ENCODE measurements at places on chromosomes 5 and 9. TPM values are rescaled to one million over a fixed set of nuclear protein-coding genes. Genes with fewer than 3 reads are reported as not detected.

The LHX3 gene
- not detected for total RNA-seq

The BHMT2 gene
- 5.7 TPM for total RNA-seq

The WNT8A gene
- total RNA-seq: not detected

The RNF183 gene
- not detected for total RNA-seq

DNA sequence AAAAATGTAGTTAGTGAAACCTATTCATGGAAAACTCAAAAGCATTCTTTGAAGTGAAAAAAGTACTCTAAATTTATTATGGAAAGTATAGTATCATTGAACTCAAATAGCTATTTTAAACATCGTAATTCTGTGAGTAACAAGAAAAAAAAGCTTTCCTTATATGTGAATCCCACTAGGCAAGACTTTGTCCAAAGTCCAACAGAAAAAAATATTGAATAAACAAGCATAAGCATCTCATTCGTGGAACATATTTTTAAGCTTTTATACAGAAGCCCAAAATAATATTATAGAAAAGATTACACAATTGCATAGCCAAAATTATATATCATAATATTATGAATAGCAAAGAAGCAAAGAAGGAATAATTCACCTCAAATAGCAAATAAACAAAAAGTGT is 79.4 kb upstream of the IFNE start:
- H3K36me3 ChIP-seq: no peaks in the 10 kb centered on the region
- no peak overlapping the region for H3K4me3 ChIP-seq
- H3K4me1 ChIP-seq: peaks cover 4% of the 10 kb centered on the region
- peaks cover 7% of the 10 kb centered on the region for H3K27me3 ChIP-seq

DNA sequence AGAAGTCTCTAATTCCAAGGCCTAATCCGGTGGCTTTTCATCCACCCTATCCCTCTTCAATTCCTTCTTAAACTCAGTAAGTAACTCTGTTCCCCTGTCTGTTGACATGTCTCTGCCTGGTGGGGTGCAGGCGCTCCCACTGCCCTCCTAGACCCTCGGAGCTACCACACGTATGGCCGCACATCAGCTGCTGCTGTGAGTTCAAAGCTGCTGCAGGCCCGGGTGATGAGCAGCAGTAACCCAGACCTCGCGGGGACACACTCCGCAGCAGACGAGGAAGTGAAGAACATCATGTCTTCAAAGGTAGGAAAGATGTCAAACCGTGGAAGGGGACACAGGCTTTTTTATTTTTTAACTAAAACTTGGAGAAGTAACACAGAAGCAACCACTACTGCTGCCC is 167.7 kb downstream of the DOCK8 start:
- H3K27me3 ChIP-seq: no peaks in the 10 kb centered on the region
- H3K4me3 ChIP-seq: no peak overlapping the region
- H3K4me1 ChIP-seq: no peaks in the 10 kb centered on the region
- DNase-seq: no peak
- H3K27ac ChIP-seq: no peak overlapping the region
- no peaks in the 10 kb centered on the region for H3K36me3 ChIP-seq

DNA sequence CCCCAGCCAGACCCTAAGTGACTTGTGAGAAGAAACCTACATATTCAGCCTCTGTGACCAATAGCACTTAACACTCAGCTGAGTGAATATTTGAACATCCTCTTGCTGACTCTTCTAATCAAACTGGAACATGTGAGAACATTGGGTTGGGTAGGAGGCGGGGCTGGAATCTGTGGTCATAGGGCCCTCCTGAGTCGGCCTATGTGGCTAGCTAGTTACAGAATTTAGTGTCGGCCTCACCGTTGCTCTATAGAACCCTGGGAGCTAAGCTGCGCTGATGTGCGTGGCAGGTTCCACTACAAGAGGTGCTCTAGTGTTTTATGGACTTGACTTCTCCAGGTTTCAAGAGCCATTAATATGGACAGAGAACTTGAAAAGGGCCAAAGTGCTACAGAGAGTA is 138.8 kb downstream of the DROSHA start:
- no peaks in the 10 kb centered on the region for H3K36me3 ChIP-seq
- no peak for DNase-seq

GRCh38 chr5:72878854-72879253 is 62.4 kb downstream of the TNPO1 start:
- H3K36me3 ChIP-seq: no peaks in the 10 kb centered on the region
- H3K27me3 ChIP-seq: no peaks in the 10 kb centered on the region
- DNase-seq: no peak

- no peak overlapping the region for H3K4me3 ChIP-seq
- H3K27me3 ChIP-seq: no peaks in the 10 kb centered on the region
- no peaks in the 10 kb centered on the region for H3K4me1 ChIP-seq
- H3K27ac ChIP-seq: no peak overlapping the region
- DNase-seq: no peak
- H3K36me3 ChIP-seq: no peaks in the 10 kb centered on the region
Measured at GRCh38 chr5:51618234-51618633, 235.0 kb downstream of the ISL1 start.

DNA sequence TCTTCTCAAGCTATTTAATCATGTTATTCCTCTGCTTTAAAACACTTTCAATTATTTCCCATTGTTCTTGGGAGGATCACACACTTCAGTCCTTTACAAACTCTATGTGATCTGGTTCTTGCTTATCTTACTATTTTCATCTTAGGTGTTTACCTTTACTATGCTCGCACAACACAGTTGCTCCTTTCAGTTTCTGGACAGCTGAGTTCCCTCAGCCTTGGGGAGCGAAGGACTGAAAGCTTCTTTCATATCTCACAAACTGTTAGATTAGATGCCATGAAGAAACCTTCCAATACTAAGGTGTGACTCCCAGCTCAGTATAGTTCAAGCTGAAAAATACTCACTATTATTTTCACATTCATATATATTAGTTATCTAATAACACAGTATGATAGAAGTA is 117.9 kb downstream of the CDC42SE2 start:
- H3K4me1 ChIP-seq: peaks cover 6% of the 10 kb centered on the region
- DNase-seq: no peak
- H3K27me3 ChIP-seq: no peaks in the 10 kb centered on the region
- H3K4me3 ChIP-seq: no peak overlapping the region

DNA sequence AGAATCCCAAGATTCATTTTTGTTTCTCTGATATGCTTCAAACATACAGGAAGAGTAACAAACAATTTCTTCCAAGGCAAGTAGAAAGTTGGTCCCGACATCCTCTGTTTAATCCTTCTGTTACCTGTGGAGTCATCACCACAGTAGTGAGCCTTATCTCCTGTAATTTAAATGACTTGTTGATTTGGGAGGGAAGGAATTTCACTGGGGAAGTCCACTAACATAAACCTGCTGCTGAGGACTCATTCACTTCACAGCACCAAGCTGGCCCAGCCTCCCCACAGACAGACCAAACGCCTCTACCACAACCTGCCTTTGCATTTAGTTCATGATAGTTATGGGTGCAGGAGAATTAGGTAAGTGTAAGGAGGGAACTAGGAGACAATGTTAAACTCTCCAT is 63.2 kb downstream of the PRKACG start:
- no peaks in the 10 kb centered on the region for H3K36me3 ChIP-seq
- no peaks in the 10 kb centered on the region for H3K4me1 ChIP-seq
- no peak overlapping the region for H3K4me3 ChIP-seq
- DNase-seq: no peak

DNA sequence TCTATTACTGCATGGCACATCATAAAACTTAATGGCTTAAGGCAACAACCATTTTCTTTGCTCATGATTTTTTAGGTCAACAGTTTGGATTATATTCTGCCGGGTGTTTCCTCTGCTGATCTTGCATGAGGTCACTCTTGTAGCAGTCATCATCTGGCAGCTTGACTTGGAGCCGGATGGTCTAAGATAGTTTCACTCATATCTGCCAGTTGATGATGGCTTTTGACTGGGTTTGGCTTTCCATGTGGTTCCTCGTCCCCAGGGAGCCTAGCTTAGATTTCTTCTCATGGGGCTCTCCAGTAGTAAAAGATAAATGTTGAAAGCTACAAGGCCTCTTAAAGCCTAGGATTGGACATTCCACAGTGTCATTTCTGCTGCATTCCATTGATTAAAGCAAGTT is 27.4 kb downstream of the LNPEP start:
- no peaks in the 10 kb centered on the region for H3K36me3 ChIP-seq
- no peak overlapping the region for H3K4me3 ChIP-seq
- no peak overlapping the region for H3K27ac ChIP-seq
- no peaks in the 10 kb centered on the region for H3K27me3 ChIP-seq
- peaks cover 7% of the 10 kb centered on the region for H3K4me1 ChIP-seq

DNA sequence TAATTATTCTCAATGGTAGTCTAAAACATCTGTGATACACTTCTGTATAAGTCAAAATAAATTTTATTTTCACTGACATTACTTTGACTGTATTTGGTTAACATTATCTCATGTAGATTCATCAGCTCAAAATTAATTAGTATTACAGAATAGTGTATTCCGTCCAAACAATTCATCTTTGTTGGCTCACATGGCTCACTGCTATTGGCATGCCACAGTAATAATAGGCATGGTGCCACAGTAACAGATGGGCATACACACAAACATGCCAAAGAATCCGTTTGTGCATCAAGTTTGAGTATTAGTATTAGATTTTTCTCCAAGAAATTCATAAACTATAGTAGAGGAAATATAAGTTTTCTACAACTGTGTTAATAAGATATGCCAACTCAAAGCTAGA is 14.2 kb downstream of the AP3B1 start:
- DNase-seq: no peak
- no peaks in the 10 kb centered on the region for H3K36me3 ChIP-seq
- H3K4me1 ChIP-seq: peaks cover 2% of the 10 kb centered on the region
- no peak overlapping the region for H3K4me3 ChIP-seq

GRCh38 chr5:140342896-140343295 is 3.5 kb downstream of the HBEGF start:
- no peak overlapping the region for H3K27ac ChIP-seq
- H3K4me3 ChIP-seq: no peak overlapping the region
- no peaks in the 10 kb centered on the region for H3K27me3 ChIP-seq

- no peaks in the 10 kb centered on the region for H3K4me1 ChIP-seq
- H3K27me3 ChIP-seq: no peaks in the 10 kb centered on the region
- DNase-seq: no peak
- no peaks in the 10 kb centered on the region for H3K36me3 ChIP-seq
- H3K27ac ChIP-seq: no peak overlapping the region
- H3K4me3 ChIP-seq: no peak overlapping the region
Measured at GRCh38 chr5:143008809-143009521, 238.8 kb downstream of the ARHGAP26 start.

- H3K4me3 ChIP-seq: no peak overlapping the region
- DNase-seq: no peak
- H3K36me3 ChIP-seq: no peaks in the 10 kb centered on the region
Measured at GRCh38 chr5:168944004-168944403, 356.9 kb downstream of the SLIT3 start.

DNA sequence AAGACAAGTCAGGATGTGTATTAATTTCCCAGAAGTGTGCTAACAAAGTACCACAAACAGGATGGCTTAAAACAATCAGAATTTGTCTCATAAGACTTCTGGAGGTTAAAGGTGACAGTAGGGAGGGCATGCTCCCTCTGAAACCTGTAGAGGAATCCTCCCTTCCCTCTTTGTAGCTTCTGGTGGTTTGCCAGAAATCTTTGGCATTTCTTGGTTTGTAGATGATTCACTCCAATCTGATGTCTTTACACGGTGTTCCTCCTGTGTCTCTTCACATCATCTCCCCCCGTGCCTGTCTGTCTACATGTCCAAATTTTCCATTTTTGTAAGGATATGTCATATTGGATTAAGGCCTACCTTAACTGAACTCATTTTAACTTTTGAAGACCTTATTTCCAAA is 471.5 kb downstream of the ZNF608 start:
- H3K4me1 ChIP-seq: no peaks in the 10 kb centered on the region
- H3K4me3 ChIP-seq: no peak overlapping the region
- no peak overlapping the region for H3K27ac ChIP-seq
- no peaks in the 10 kb centered on the region for H3K27me3 ChIP-seq
- H3K36me3 ChIP-seq: no peaks in the 10 kb centered on the region
- DNase-seq: no peak

DNA sequence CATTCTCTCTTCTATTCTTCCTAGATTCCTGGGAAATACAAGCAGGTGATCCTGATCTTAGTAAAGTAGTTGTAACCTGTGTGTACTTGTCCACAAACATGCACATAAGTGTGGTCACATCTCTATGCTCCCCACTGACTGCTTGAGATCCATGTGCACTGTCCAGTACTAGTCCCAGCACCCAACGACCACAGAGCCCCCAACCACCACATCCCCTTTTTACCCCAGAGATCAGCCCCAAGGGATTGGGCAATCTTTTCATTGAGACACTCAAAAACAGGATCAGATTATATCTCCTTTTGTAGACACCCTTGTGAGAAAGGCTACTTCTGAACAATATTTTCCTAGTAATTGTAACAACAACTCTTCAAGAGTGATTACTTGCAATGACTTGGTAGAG is 240.6 kb downstream of the ACTL7B start:
- H3K27me3 ChIP-seq: no peaks in the 10 kb centered on the region
- no peaks in the 10 kb centered on the region for H3K36me3 ChIP-seq
- no peak for DNase-seq
- H3K27ac ChIP-seq: no peak overlapping the region

DNA sequence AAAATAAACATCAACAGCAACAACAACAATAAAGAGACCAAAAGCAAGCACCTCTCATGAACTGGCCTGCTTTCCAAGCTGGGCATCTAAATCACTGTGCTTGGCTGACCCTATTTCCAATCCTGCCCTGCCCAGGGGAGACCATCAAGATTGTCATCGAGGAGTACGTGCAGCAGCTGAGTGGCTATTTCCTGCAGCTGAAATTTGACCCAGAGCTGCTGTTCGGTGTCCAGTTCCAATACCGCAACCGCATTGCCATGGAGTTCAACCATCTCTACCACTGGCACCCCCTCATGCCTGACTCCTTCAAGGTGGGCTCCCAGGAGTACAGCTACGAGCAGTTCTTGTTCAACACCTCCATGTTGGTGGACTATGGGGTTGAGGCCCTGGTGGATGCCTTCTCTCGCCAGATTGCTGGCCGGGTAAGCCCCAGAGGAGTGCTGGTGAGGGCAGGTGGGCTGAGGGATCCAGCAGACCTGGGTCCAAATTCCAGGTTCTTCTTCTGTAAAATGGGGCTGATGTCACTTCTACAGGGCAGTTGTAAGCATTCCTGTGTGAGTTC is 15.6 kb downstream of the PTGS1 start:
- no peak overlapping the region for H3K27ac ChIP-seq
- no peaks in the 10 kb centered on the region for H3K4me1 ChIP-seq
- DNase-seq: no peak
- no peaks in the 10 kb centered on the region for H3K27me3 ChIP-seq
- H3K4me3 ChIP-seq: no peak overlapping the region
- H3K36me3 ChIP-seq: no peaks in the 10 kb centered on the region

DNA sequence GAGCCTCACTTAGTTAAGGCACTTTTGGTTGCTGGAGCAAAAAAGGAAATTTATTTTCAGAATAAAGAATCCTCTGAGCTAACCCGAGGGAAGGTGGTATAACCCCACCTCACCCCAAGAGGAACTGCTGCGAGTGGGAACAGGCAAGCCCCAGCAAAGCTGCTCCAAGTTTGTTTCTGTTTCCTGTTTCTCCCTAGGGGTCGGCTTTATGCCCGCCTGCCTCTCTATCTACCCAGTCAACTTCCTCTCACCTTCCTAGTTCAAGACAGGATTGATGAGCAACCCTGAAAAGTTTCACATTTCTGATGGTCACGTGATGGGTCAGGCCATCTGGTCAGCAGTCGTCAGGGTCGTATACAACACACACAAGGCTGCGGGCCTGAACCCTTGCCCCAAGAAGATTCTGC is 31.1 kb downstream of the TRIO start:
- no peak overlapping the region for H3K4me3 ChIP-seq
- H3K4me1 ChIP-seq: peaks cover 28% of the 10 kb centered on the region
- H3K36me3 ChIP-seq: no peaks in the 10 kb centered on the region
- DNase-seq: no peak
- no peak overlapping the region for H3K27ac ChIP-seq

Data from ovary (tissue), 10 donors.